ENCODE measurements at places on chromosomes 6 and 20.

- DNase-seq, result no peak
Observed at GRCh38 chr6:47669684-47670513, 28.5 kb upstream of the ADGRF4 start.

- no peak for DNase-seq
Observed at GRCh38 chr20:19642860-19643259, 115.2 kb upstream of the RIN2 start.

DNA sequence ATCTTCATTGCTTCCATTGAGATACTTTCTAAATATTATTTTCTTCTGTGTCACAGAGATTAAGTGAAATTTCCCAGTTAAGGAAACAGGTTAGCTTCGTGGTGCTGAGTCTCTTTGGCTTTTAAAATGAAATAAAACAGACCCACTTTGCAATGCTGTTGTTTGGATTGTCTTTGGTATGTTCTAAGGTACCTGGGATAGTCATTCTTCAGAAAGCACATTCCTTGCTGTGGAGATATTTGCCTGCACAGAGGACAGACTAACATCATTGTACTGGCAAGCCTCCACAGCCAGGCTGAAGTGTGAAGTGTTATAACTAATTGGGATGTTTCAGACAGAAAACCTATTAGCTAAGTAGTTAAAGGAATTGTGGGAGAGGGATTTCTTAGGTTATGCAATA, 148.8 kb upstream of the EPHA7 start:
- DNase-seq, result no peak

DNA sequence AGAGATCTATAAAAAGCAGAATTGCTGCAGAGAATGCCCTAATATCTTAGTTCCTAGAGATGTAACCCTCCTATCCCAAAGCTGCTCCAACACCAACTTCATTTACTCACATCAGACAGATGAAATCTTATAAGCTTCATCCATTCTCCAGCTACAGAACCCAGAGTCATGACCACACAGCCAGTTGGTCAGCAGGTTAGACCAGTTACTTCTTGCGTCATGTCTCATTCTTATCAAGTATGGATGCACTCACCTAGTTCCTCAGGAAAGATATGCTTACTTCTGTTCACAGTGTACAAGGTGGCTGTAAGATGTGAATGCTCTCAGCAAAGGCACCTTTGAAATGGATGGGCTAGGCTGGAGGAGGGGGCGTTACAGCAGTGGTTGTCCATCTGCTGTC, 47.9 kb upstream of the ISM1 start:
- DNase-seq, result no peak

- no peak for DNase-seq
Observed at GRCh38 chr20:56691325-56691998, 62.4 kb downstream of the TFAP2C start.

GRCh38 chr20:37972256-37973058, 60.8 kb downstream of the TTI1 start:
- no peak for DNase-seq

DNA sequence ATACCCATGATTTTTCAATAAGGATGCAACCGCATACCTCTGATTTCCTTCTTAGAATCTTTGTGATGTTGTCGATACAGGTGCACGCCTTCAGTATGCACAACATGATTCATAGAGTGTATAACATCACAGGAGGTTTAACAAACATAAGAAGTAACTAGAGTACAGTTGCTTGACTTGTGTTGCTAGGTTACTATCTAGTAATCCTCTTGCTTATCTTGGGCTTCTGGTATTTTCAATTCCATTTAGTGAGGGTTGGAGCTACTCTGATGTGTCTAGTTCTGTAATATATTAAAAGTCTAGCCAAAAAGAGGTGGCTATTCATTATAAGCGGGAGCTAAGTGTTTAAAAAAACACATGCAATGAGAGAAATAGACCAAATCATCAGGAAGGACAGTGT, 85.5 kb upstream of the TENT5A start:
- DNase-seq, result no peak

- DNase-seq, result no peak
Observed at GRCh38 chr6:67541586-67541985, 1093.5 kb upstream of the ADGRB3 start.

DNA sequence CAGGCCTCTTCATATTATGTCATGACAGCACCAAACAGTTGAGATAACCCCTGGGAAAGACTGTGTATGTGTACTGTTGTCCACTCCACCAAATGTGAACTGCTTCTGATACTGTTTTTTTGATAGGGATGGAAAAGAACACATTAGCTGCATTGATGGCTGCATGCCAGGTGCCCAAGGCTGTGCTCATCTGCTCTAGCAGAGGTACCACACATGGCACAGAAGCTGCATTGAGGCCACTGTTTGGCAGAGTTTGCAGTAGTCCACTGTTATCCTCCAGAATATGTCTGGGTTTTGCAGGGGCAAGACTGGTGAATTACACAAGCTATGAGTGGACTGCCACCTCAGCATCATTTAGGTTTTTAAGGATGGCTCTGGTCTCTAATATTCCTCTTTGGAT, 28.2 kb upstream of the ELMO2 start:
- no peak for DNase-seq

DNA sequence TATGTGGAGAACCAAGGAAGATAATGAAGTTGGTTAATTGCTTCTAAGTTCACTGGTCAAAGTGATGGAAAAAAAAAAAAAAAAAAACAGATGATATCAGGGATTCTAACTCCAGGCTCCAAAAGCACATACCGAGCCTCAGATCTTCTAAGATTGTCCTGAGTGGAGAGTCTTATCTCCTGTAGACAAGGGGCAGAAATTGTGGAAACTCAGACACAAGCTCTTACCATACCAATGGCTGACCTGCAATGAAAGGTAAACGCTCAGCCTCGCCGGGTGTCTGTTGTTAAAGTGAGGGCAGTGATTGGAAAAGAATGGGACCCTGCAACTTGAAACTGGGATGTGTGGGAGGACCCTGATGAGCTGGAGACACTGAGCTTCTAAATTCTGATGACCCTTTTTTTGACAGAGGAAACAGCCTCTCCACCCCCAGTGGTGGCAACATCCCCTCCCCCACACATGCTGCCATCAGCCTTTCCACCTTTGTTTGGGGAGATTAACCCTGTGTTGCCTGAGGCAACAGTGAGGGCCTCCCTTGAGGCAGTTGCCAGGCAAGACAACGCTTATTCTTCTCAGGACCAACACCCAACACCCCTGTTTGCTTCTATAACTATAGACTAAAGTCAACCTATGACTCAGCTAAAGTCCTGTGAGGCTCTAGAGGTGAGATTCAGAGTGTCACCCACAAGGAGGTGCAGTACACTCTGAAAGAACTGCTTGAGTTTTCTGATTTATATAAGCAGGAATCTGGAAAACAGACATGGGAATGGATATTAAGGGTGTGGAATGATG, 154.0 kb downstream of the THBS2 start:
- DNase-seq, result no peak

GRCh38 chr6:84019141-84019841, 14.3 kb upstream of the MRAP2 start:
- DNase-seq, result no peak

GRCh38 chr20:56414842-56415765, 3.0 kb downstream of the CASS4 start:
- DNase-seq, result no peak

GRCh38 chr20:34634392-34634791, 42.5 kb downstream of the PIGU start:
- no peak for DNase-seq

DNA sequence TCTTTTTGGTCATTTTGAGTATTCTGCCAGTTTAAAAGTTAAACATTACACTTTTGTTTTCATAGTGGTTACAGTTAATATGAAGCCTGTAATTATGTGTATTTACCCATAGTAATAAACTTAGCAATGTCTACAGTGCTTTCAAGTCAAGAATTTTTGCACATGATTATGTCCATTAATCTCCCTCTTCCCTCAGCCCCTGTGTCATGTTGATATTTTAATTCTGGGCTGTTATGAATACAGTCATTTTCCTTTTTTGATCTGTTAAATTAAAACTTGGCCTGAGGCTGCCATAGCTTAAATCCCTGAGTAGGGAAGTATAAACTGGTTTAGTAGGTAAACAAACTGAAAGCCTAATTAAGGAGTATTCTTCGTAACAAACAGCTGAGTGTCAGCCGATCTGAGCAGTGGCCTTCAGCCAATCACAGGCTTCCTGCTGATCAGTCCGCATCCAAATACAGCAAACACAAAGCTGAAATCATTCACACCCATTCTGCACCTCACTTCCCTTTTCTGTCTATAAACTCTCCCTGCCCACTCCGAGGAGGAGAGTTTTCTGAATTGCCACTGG, 9.5 kb upstream of the SFT2D1 start:
- peak; percentile 13 for DNase-seq

- DNase-seq, result no peak
Observed at GRCh38 chr6:76789580-76789979, 673.7 kb downstream of the HTR1B start.

GRCh38 chr20:40536808-40537207, 152.2 kb downstream of the MAFB start:
- no peak for DNase-seq

GRCh38 chr6:25324066-25324762, 45.0 kb downstream of the CARMIL1 start:
- no peak for DNase-seq

DNA sequence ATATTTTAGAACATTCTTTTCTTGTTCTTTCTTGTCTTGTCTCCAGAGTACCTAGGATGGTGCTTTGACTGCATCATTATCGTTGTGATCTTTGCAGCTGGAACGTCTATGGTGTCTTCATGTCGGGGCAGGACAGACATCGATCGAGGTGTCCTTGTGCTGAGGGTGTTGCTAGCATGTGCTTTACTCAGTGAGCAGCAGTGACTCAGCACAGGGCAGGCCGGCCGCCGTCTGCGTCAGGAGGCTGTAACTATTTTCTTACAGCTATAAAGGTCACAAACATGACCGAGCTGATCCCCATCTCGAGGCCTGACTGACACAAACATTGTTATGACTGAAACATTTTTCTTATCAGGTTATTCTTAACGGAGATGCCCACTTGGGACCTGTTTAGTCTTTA, 14.9 kb upstream of the CTCFL start:
- no peak for DNase-seq

- DNase-seq, result no peak
Observed at GRCh38 chr6:161406646-161407045, 132.8 kb upstream of the AGPAT4 start.

- DNase-seq, result no peak
Observed at GRCh38 chr6:132764370-132764769, 6.7 kb upstream of the VNN2 start.

DNA sequence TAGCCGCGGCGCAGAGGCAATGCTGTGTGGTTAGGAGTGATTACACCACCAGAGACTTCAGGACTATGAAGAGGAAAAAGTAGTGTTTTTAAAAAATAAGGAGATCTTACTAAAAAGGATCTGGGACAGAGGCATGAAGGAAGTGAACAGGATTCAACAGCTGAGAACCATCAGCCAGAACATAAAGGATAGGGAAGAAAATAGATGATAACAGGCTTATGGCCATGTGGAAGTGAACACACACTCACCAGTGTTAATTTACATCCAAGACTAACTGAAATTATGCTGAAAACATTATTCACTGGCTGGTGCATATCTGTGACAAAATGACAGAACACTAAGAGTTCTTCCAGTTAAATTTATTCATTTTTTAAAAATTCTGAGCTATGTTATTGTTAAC, 47.5 kb upstream of the BCLAF1 start:
- no peak for DNase-seq

DNA sequence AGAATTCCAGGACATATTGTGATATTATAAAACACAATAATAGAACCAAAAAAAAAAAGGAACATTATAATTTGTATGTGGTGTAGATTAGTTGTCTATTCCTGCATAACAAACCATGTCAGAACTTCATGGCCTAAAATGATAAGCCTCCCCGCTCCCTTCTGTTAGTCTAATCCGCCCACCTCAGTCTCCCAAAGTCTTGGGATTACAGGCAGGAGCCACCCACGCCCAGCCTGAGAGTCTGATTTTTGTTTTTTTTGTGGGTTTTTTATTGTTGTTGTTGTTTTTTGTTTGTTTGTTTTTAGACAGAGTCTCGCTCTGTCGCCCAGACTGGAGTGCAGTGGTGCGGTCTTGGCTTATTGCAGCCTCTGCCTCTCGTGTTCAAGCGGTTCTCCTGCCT, 61.1 kb upstream of the C20orf144 start:
- DNase-seq, result no peak

DNA sequence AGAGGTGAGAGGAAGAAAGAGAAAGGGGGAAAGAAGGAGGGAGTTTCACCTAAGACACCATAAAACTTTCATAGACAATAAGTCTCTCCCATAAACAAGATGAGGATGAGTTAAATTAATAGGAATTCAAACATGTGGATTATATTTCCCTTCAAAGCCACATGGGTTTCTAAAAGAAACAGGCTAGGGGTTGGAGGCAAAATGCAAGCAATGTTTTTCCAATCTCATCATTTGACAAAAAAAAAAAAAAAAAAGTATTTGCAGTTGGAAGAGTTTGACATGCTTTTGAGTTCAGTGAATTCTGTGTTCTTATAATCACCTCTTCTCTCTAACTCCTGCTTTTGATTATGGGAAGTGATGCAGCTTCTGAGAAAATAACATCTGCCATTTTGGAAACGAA, 286.5 kb upstream of the PRND start:
- no peak for DNase-seq

DNA sequence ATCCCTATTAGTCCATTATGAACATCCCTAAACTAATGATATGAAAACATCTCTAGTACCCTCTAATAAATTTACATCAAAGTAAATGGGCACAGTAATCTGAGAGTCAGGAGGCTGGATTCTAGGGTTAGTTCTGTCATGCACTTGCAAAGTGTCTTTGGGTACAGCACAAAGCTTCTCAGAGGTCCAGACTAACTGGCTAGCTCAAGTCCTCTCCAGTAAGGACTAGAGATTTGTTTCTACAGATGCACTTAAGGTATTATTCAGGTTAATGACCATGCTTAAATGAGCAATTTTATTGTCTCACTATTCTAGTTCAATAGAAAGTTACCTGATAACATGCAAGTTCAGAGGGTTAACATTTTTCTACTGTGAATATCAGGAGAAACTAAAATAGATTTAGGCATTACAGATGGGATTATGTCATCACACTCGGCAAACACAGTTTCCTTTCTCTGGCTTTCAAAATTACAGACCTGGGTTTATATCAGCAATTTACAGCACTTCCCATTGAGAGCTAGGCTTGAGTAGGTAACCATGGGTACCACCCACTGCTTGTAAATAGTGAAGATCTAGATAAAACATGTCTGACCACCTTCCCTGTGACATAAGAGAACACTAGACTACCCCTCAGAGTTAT, 402.9 kb upstream of the RUNX2 start:
- DNase-seq, result peak; percentile 79

- no peak for DNase-seq
Observed at GRCh38 chr6:123747515-123747914, 56.1 kb upstream of the NKAIN2 start.
